Cortex of kidney (tissue), 1 donor: ENCODE measurements at places on chromosomes 12 and 14.

DNA sequence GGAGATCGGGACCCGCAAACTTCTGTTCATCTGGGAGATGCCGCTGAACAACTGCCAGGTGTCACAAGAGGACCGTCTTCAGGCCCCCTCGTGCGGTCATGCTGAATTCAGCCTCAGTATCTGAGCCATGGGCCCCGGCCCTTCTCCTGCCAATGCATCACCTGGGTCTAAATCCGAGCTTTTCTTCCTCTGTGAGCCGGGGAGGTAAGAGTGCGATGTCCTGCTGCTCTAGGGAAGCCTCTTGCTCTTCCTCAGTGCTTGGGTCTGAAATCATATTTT, 155.8 kb upstream of the FKBP4 start:
- DNase-seq, result no peak

GRCh38 chr12:64229796-64230195, 7.7 kb upstream of the KICS2 start:
- no peak for DNase-seq

GRCh38 chr12:64009321-64010068, 165.0 kb downstream of the SRGAP1 start:
- DNase-seq, result no peak

DNA sequence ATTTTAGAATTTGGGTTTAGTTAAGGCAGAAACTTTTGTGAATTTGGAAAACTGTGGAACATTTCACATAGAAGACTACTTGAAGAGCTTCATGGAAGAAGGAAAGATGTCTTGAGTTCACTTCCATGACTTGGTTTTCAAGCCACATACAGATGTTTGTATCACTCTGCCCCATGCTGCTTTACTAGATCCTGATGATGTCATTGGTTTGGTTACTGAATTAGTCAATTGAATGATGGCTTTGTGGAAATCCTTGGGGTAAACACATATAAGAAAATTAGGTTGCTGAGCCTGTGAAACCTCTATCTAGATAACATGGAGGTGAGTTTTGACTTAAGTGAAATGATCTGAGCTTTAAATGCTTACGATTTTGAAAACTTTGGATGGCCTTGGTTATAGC, 90.6 kb downstream of the LRRK2 start:
- DNase-seq, result no peak

GRCh38 chr12:2539938-2540337, 254.8 kb upstream of the FKBP4 start:
- no peak for DNase-seq

DNA sequence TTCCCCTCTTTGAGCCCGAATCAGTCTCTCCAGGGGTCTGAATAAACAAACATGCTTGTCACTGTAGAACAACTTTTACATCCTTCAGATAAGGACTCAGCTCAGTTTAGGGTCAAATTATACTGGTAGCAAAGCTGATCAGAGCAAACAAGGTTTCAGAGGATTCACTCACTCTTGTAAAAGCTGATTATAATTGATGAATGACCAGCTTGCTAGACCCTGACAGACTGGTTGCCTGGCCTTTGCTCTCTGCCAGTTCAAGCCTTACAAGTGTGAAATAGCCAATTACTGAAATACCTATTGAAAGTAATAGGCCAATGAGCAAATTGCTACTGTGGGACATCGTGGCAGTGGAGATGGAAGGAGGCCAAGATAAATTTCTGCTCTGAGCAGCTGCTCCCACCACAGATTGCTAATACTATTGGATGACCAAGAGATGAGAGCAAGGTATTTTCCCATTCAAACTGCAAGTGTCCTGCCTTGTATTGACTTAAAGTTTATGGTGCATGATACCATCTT, 177.6 kb downstream of the PDZRN4 start:
- DNase-seq, result no peak

- no peak for DNase-seq
These were observed 4.8 kb upstream of the GLT8D2 start for GRCh38 chr12:104054681-104055346.

DNA sequence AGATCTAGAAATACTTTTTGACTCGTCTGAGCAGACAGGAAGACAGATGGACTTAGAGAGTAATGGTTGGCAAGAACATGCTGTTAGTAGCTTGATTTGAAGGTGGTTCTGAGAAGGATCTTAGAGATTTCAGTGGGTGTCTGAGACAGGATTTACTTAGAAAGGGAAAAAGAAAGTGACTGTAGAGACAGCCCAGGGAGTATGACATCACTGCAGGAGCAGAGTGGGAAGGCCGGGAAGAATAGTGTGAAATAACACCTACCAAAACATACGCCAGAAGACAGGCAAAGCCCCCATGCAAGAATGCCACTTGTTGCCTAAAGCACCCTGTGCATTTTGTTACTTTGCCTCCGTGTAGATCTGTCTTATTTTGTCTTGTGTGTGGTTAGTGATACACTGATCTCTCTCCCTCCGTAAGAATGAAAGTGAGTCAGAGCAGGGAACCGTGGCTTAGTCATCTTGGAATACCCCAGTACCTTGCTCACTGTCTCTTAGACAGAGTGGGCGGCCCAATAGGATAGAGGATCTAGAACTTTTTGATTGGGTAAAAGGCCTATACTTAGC, 161.3 kb upstream of the IFNG-AS1 start:
- no peak for DNase-seq

DNA sequence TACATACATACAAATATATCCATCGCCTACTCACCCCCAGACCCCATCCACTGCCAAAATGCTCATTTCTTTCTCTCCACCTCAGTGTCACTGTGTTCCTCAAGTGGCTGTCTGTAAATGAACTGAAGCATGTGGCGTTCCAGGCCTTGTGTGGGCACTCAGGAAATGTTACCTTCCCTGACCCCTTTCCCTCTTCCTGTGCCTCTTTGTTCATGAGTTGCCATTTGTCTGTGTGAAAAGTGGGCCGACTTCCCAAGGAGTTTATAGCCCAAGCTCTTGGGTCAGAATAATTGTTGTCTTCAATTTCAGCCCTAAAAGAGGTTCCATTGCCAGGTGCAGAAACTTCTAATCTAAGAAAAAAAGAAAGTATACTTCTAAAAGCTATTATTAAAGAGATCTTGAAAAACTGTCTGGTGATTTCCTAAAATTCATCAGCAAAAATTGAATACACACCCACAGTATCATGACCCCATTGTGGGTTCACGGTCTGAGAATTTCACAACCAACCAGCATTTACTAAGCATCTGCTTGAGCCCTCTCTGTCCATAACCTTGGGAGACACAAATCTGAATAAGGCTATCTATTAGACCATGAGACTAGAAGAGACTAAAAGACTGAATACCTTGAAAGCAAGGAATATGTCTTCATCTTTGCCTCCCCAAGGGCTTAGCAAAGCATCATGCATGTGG, 201.4 kb upstream of the EEA1 start:
- no peak for DNase-seq

DNA sequence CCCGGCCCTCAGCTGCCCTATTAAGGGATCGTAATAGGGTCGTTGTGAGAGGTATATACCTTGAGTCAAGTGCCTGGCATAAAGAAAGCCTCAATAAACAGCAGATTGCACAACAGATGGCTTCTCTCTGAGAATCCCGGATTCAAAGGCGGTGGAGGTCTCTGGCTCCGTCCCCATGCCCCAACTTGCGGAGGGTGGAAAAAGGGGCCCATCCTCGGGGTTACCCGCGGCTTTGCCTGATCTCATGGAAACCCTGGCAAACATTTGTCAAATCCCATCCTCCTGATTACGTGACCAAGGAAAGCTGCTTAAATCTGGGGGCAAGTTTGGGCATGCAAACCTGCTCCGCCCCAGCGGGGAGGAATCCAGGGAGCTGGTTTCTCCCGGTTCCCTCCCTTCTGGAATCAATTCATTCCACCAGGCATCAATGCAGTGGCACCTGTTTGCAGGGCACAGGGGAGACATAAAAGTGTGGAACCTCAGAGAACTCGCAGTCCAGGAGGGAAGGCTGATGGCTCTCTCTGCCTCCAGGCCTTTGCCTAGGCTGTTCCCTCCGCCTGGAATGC, 12.3 kb downstream of the TRPV4 start:
- DNase-seq, result no peak

DNA sequence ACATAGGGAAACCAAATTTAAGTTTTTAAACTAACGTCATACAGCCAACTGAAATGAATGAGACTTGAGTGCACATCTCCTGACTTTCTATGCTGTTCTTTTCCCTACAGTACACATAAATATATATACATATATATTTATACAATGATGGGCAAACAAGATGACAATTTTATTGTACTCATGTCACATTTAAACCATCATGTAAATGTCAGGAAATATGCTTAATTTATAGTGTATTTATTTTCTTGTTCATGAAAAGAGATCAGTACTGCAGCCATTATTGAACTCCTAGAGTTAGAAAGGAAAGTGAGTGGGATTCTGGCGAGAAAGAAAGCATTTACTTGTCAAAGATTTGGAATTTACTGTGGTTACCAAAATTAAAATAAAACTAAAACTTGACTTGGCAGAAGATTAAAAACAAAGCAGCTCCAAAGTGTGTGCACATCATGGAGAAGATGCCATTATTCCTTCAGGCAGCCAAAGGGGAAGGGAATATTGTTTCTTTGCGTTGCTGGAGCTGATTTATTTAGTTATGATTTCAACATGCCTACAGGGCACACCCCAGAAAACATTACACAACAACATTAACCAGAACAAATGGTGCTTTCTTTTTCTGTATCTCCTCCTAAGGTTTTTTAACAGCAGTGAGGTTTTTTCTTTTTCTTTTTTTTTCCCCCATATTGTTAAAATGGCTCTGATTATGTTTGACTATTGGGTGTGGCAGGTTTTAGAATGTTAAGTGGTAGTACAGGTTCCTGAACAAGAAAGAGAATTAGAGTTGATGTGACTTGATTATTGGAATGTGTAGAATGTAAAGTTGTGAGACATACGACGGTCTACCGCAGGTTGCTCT, 144.6 kb downstream of the RAD51B start:
- DNase-seq, result no peak

DNA sequence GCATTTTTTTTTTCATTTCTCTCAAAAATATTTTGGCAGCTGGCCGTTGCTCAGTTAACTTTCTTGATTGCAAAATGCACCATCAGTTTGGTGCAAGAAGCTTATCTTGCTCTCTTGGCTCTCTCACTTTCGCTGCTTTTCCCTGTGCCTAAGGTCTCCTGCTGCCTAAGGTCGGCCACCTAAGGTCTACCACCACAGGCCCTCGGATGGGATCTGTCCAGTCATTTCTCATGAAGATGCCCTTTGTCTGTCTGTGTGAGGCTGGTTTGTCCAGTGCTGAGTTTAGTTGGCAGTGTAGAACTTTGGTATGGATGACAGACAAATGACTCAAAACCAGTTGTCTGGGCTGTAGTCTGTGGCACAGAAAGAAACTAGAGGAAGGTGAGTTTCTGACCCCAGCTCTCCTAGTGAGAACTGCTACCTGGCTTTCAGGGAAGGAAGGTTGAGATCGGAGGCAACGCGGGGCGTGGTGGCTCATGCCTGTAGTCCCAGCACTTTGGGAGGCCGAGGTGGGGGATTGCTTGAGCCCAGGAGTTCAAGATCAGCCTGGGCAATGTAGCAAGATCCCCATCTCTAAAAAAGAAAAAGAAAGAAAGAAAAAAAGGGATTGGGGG, 2.6 kb downstream of the MLXIP start:
- DNase-seq, result no peak

- no peak for DNase-seq
These were observed 21.4 kb downstream of the KLRK1 start for GRCh38 chr12:10368206-10369171.

DNA sequence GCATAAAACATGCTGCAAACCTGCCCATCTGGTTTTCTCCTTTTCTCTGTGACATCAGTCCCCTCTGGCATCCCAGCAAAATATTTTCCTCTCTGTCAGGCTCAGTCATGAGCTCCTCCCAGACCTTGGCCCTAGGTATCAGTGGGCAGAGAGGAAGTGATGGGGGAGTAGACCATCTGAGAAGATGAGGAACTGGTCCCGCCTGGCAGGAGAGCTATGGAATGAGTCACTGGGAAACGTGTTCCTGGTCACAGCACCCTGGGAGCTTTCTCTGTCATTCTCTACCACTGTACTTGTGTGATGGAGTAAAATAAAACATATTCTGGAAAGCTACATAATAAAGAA, 5.0 kb upstream of the SRSF9 start:
- no peak for DNase-seq

DNA sequence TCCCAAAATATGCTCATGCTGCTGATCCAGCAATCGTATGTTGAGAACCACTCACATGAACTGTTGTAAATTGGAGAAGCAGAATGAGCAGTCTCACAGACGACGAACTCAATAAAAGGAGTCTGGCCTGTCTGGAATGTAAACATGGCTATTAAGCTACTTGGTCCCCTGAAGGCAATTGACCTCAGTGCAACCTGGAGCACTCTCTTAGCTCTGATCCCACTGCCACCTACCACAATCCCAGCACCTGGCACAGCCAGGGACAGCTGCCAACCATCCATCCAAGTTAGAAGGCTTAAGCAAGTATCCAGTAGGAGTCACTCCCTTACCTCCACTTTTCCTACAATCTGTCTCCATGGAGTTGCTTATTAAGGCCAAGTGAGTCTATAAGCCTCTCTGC, 406.9 kb upstream of the CLEC14A start:
- DNase-seq, result no peak

DNA sequence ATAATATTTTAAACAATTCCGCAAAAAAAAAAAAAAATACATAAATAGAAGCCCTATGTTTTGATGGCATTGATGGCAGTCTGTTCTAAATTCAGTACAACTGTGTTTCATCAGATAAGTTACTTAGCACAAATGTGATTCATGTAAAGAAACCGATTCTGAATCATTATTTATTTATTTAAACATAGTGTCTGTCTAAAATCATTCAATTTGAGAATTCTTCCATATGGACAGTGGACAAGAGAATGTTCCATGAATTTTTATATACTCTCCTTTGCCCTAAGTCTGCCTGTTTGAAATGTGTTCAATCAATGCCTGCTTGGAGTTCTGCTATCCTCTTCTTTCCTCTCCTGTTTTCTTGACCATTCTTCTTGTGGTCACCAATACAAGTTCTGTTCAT, 126.5 kb downstream of the PDE3A start:
- DNase-seq, result no peak

- DNase-seq, result no peak
These were observed 4.7 kb upstream of the TTC7B start for GRCh38 chr14:90820958-90821357.

GRCh38 chr12:85865890-85866289, 8.2 kb upstream of the NTS start:
- no peak for DNase-seq

GRCh38 chr14:68297876-68298468, 478.4 kb downstream of the RAD51B start:
- no peak for DNase-seq

- no peak for DNase-seq
These were observed 33.5 kb upstream of the TCL1B start for GRCh38 chr14:95652690-95653089.

DNA sequence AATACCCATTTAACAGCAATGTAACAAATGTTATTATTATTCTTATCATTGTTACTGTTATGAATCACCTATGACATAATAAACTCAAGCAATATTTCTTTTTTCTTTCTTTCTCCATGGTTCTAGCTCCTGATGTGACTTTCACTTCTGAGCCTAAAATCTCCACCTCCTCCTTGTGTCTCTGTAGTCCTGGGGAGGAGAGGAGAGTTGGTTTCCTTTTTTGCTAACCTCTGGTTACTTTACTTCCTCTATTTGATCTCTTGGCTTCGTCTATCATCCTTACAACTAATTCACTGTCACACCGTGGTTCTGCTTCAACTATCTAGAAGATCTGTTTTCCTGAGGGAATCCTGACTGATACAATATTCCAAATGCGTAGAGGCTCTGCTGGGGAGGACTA, 456.6 kb downstream of the VRK1 start:
- no peak for DNase-seq

GRCh38 chr14:59296508-59296907, 108.0 kb downstream of the DAAM1 start:
- no peak for DNase-seq

GRCh38 chr14:85118274-85118673, 411.7 kb upstream of the FLRT2 start:
- no peak for DNase-seq

GRCh38 chr12:69985656-69986055, 160.6 kb downstream of the MYRFL start:
- no peak for DNase-seq
